Activated naive CD4-positive, alpha-beta T cell treated with anti-CD3 and anti-CD28 coated beads for 36 hours (primary cell): ENCODE measurements at places on chromosomes 7 and 10.

DNA sequence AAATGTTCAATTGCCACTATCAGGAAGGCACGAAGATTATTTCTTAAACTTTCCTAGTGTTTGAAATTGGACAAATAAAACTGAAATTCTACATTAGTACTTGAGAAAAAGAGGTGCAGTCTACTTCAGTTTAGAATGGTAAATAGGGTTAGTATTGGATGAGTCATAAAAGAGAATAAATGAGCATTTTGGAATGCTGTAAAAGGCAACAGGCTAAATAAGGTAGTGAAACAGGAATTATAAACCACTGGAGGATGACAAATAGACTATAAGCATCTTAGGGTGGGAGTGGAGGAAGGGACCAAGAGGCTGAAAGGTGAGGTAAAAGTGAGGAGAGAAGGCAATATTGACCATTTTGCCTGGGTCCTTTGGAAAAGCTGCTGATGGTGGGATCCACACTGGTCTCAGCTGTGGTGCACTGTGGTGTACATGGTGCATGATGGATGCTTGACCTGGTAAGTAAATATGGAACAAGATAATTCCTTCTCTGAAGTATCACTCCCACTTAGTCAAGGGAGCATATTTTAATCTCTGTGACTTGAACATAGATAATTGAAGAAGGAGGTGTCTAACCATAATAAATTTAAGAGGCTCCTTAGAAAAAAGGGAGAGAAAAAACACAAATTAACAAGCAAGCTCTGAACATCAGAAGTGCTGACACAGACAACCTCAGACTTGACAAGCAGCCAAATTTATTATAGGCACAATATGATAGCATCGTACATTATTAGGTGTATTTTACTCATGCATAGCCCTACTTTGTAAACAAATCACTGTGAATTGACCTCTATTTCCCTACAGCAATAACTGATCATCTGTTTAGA, 76.4 kb upstream of the SCIN start:
- no peak overlapping the region for H3K4me3 ChIP-seq
- H3K4me1 ChIP-seq: no peaks in the 10 kb centered on the region
- no peaks in the 10 kb centered on the region for H3K36me3 ChIP-seq
- H3K27me3 ChIP-seq: no peaks in the 10 kb centered on the region
- no peak overlapping the region for H3K27ac ChIP-seq
- no peak for DNase-seq

DNA sequence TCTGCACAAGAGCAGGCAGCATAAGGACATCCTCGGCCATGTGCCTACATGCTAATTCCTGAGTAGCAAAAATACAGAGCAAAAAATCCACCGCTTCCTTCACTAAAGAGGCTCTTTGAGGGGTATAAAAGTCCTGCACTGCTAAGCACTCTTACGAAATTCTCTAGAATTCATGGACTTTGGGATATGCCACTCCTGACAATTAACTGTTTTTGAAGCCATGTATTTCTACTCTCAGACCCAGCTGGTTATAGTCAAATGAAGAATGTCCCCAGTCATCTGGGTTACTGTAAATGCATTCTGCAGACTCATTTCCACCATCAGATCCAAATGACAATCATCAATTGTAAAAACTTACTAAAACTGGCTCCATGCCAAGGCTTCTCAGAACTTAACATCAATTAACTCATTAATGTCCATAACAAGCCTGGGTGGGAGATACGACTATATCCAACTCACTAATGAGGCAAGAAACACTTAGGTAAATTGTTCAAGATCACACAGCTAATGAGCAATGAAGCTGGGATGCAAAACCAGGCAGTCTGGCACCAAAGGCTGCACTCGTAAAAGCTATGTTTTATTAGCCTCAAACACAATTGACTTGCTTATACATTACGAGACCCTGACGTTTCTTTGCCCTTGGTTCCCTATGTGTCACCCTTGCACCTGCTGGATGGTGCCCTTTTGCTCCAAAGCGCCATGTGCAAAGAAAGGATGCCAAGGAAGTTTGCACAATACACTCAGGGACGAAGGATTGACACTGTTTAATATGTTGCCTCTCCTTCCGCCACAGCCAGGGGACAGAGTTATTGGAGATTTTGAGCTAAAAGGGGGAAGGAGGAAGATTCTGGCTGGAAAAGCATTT, 250.4 kb downstream of the ELMO1 start:
- H3K27ac ChIP-seq: no peak overlapping the region
- no peak for DNase-seq
- H3K4me3 ChIP-seq: no peak overlapping the region

GRCh38 chr7:78953726-78954363, 499.6 kb downstream of the MAGI2 start:
- no peaks in the 10 kb centered on the region for H3K27me3 ChIP-seq
- no peaks in the 10 kb centered on the region for H3K36me3 ChIP-seq
- DNase-seq: no peak
- H3K27ac ChIP-seq: no peak overlapping the region
- H3K4me1 ChIP-seq: no peaks in the 10 kb centered on the region

DNA sequence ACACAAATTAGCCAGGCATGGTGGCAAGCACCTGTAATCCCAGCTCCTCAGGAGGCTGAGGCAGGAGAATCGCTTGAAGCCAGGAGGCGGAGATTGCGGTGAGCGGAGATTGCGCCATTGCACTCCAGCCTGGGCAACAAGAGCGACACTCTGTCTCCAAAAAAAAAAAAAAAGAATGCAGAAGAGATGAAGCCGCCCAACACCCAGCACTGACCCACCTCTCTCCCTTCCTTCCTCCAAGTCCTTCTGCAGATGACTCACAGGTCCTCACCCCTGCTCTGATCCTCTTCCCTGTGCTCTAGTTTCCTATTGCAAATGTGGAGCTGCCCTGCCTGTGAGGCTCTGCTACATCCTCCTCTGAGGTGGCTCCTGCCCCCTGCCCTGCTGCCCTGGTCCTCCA, 22.0 kb upstream of the OPALIN start:
- H3K36me3 ChIP-seq: no peaks in the 10 kb centered on the region
- no peaks in the 10 kb centered on the region for H3K4me1 ChIP-seq
- no peak for DNase-seq
- H3K4me3 ChIP-seq: no peak overlapping the region

GRCh38 chr10:52566471-52567246, 205.9 kb downstream of the MBL2 start:
- H3K36me3 ChIP-seq: no peaks in the 10 kb centered on the region
- H3K27ac ChIP-seq: no peak overlapping the region
- no peaks in the 10 kb centered on the region for H3K27me3 ChIP-seq
- H3K4me3 ChIP-seq: no peak overlapping the region
